ENCODE measurements at places on chromosomes 12 and 14. TPM values are rescaled to one million over a fixed set of nuclear protein-coding genes. Genes with fewer than 3 reads are reported as not detected.

ARPC3 gene
- total RNA-seq: 369 TPM

FAM186B gene
- total RNA-seq: not detected

TGM1 gene
- total RNA-seq: 5.1 TPM

LRFN5 gene
- not detected for total RNA-seq

CFAP251 gene
- 0.35 TPM for total RNA-seq

CMA1 gene
- not detected for total RNA-seq

MAPKAPK5 gene
- total RNA-seq: 49.6 TPM

- no peak for DNase-seq
Measured at GRCh38 chr12:57735198-57735855, 3.2 kb downstream of the AGAP2 start.

DNA sequence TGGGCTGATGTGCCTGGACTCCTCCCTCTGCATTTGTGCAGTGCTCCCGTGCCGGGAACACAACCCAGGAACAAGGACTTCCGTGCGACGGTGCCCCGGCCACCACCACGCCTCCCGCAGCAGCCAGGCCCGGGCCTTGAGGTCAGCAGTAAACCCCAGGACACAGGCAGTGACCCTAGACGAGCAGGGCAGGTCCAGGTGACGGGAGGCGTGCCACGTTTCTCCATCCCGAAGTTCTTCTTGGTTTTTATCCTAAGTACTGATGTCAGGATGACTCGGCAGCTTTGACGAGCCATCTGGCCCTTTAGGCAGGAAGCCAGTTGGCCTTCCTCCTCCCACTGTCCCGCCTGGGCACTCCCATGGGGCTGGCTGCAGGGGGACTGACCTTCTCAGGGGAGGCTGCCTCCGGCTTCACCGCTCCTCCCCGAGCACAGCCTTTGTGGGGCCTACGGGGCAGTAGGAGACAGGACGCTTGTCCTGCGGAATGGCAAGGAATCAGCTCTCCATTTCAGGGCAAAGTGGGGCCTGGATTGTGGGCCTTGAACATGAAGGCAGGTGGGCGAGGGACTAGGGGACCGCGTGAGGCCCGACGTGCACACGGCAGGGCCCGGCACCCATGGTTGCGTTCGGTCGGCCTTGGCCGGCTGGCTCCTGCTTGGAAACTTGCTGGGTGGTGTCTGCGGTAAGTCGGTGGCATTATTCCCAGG lies 94.1 kb downstream of the FBXL14 start:
- no peak for DNase-seq

DNA sequence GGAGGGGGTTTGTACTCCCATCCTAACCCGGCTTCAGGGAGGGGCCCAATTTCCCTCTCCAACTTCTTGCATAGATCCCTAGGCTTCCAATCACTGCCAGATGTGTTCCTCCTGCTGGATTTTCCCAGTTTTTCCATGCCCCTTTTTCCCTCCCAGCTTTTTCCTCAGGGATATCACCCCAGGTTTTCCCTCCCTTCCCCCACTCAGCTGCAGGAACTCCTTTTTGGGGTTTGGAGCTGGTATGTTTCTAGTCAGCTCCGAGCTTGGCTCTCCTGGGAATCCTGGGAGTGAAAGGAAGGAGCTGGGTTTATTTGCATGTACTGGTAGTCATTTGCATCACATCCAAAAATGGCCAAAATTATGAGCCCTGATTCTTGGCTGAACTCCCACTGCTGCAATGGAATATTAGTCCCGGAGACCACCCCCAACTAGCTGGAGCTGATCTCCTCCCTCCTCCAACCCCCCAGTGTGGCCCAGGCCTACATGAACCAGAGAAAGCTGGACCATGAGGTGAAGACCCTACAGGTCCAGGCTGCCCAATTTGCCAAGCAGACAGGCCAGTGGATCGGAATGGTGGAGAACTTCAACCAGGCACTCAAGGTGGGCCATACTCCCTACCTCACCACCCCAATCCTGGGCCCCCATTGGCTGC lies 1.4 kb upstream of the RDH5 start:
- no peak for DNase-seq

DNA sequence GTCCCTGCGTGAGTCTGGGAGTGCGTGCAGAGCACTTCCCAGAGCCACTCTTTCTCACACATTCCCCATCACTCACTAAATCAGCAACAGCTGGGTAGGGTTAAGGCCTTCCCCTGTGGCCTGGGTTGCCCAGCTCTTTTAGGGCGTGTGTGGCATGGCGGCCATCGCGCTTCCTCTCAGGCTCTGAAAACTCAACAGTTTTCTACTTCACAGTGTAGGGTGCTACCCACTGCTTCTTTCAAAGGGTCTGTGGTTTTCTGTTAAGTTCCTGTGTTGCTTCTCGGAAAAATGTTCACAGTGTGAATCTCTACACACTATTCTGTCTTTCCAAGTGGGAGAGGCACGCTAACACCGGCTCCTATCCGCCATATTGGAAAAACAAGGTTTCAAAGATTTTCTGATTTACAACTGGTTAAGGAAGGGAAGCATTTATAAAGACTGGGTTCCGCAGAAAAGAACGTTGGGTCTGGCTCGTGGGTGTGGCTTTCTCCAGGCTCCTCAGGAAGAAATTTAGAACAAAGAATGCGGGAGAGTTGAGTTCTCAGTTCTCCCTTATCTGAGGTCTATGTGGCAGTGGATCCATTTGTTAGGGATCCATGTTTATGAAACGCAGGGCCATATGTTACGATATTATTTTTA lies 34.9 kb upstream of the AEBP2 start:
- DNase-seq: peak; percentile 47

GRCh38 chr14:50936882-50937281 lies 7.4 kb downstream of the PYGL start:
- DNase-seq: no peak

DNA sequence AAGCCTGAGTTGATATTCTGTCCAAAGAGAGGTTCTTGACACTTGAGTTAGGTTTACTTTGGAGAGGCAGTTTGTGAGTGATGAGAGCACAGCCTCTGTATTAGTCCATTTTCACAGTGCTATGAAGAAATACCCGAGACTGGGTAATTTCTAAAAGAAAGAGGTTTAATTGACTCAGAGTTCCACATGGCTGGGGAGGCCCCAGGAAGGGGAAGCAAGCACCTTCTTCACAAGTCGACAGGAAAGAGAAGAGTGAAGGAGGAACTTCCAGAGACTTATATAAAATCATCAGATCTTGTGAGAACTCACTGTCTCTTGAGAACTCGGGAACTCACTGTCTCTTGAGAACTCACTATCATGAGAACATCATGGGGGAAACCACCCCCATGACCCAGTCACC lies 5.4 kb downstream of the ZC3H14 start:
- no peak for DNase-seq

GRCh38 chr14:68702135-68702534 lies 90.7 kb downstream of the ZFP36L1 start:
- DNase-seq: no peak

DNA sequence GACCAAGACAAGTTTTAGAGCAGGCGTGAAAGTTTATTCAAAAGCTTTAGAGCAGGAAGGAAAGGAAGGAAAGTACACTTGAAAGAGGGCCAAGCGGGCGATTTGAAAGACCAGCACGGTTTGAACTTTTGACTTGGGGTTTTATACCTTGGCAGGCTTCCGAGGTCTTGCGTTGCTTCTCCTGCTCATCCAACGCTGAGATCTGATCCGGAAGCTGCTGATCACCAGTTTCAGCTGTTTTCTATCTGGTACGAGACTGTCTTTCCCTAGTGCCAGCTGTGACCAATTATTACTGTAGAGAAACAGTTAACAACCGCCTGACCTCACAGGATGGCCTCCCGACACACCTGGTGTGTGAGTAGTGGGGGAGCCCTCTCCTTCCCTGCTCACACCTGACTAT lies 20.6 kb upstream of the SNRPF start:
- no peak for DNase-seq

DNA sequence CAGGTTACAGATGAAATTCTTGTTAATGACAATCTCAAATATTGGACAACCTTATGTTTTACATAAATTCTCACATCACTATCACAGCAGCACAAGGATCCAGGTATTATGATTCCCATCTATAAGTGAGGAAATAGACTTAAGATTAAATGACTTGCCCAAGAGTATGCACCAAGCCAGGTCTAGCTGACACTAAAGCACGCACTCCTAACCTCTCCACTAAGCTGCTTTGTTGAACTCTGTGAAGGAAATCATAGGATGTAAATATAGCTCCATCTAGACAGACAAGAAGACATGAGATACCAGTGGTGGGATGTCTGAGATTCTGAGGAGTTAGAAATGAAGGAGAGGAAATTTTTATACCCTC lies 87.9 kb downstream of the PHLDA1 start:
- no peak for DNase-seq

GRCh38 chr12:47022296-47022695 lies 57.1 kb upstream of the PCED1B start:
- DNase-seq: no peak

GRCh38 chr12:118206107-118206412 lies 70.1 kb downstream of the PEBP1 start:
- no peak for DNase-seq

- DNase-seq: no peak
Measured at GRCh38 chr12:15979096-15980092, 68.3 kb downstream of the DERA start.

- no peak for DNase-seq
Measured at GRCh38 chr12:47892819-47893218, 12.0 kb downstream of the VDR start.

- DNase-seq: peak; percentile 36
Measured at GRCh38 chr12:96249196-96250118, 55.3 kb downstream of the ELK3 start.

- peak; percentile 89 for DNase-seq
Measured at GRCh38 chr12:75641031-75641780, 129.8 kb upstream of the KRR1 start.

DNA sequence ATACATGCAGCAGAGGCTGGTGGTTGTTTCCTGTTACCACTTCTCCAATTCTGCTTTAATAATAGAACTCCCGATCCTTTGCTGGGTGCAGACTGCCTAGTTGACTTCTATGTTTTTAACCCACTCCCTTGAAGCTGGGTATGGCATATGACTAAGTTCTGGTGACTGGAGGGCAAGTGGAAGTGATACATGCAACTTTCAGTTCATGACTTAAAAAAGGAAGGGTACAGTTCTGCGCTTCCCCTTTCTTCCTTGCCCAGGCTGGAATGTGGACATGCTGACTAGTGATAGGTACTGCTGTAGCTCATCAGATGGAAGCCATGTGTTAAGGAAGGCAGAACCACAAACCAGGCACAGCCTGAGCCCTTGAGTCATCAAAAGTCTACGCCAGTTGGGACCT lies 2.4 kb upstream of the A2M start:
- no peak for DNase-seq

DNA sequence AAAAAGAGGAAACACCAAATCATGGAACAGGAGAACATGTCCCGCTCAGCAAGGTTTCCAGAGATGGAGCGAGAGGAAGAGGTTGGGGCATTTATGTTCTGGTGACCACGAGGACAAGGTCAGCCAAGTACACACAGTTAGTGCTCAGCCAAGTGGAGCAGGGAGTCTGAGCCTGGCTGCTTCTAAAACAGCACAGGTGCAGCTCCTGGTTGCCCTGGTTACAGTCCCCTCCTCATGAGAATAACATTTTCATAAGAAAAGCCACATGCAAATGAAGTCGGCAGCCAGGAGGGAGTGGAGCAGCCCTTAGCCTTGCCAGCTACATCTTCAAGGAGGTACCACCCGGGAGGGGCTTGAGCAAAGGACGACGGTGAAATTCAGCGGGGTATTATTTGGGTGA lies 81.8 kb downstream of the NOS1 start:
- DNase-seq: no peak

DNA sequence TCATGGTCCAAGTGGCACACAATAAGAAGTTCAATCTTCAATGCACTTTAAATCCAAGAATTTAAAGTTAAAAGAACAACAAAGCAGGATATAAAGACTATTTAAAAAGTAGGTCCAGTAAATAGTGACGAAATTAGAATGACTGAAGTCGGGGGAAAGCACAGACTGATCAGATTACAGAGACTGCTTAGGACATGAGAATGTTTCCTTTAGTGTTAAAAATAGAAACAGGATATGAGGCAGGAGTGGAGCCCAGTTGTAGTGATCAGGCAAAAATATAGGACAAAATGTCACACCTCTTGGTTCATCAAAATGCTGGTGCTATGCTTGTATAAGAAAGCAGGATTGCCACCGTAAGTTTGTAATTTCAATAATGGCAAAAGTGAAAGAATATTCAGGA lies 52.2 kb upstream of the CD163 start:
- DNase-seq: no peak

GRCh38 chr14:86852530-86852929 lies 1140.5 kb downstream of the GALC start:
- DNase-seq: no peak

DNA sequence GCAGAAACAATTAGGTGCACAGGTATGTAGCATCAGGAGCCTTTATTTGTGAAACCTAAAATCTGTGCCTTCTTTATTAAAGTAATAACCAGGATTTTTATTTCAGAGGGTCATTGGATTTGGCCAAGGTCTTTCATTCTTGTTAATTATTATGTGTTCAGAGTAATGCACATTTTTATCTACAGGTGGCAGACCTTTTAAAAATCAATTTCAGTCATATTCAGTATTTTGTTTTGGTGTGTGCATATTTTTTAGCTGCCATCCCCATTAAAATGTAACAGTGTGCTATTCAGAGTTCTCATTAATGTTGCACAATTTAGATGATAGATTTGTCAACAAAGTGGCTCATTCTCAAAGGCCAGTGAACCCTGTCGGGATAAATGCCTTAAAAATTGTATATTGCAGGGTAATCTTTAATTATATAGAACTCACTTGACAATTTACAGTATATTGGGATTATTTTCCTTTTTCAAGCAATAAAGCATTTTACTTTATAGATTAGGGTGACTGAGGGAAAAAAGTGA lies 319.3 kb upstream of the SOX5 start:
- DNase-seq: no peak

DNA sequence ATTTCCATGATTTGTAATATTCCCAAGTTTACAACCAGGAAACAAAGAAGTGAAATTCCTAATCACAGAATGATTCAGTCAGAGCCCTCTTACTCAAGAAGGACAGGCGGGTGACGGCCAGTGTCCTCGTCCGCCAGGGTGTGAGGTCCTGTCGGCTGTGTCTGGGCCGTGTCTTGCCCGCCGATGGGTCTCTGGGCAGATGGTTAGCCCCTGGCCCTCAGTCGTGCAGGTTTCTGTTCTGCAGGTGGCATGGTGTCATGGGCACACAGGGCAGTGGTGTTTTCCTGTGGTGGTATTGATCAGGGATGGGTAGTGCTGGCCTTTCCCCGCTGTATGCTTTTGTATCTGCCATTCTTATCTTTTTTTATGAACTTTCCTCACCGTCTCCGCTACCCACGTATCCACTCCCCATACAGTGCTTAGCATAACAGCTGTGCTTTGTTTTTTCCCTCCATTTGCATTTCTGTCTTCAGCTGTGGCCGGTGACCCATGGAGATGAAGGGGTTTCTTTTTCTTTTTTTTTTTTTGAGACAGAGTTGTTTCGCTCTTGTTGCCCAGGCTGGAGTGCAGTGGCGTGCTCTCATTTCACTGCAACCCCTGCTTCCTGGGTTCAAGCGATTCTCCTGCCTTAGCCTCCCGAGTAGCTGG lies 100.7 kb downstream of the TSPAN9 start:
- DNase-seq: no peak

- DNase-seq: no peak
Measured at GRCh38 chr14:38255408-38255672, 553 bp downstream of the CLEC14A start.

GRCh38 chr14:53890611-53891101 lies 66.0 kb downstream of the BMP4 start:
- no peak for DNase-seq

Data from activated CD8-positive, alpha-beta memory T cell treated with anti-CD3 and anti-CD28 coated beads, Interleukin-2, amount 10 ng/mL, durations not matched to agents 7 days and 5 days (primary cell).